ENCODE measurements at places on chromosomes 3 and 15. TPM values are rescaled to one million over a fixed set of nuclear protein-coding genes. Genes with fewer than 3 reads are reported as not detected.

Gene NLGN1
- total RNA-seq = not detected

Gene LTK
- total RNA-seq = 0.30 TPM

Gene STRC
- total RNA-seq = 0.70 TPM

Gene CHRNA3
- not detected for total RNA-seq

Gene SELENOT
- total RNA-seq = 98.5 TPM

Gene CAND2
- 0.09 TPM for total RNA-seq

Gene ACAN
- not detected for total RNA-seq

Gene FAM227B
- total RNA-seq = 3.3 TPM

Gene GOLGA8Q
- total RNA-seq = 6.2 TPM

Gene HTR3E
- total RNA-seq = not detected

Gene SAMMSON
- not detected for total RNA-seq

Gene LRRC2
- 0.07 TPM for total RNA-seq

Gene GPR149
- total RNA-seq = not detected

Gene MAGEL2
- not detected for total RNA-seq

Gene NEK11
- total RNA-seq = 1.3 TPM

Gene C3orf22
- total RNA-seq = not detected

Gene AMT
- 3.2 TPM for total RNA-seq

- peak; percentile 79 for DNase-seq
These were observed 817 bp downstream of the CLK3 start for GRCh38 chr15:74616366-74616939.

GRCh38 chr3:48408823-48409281 is 21.0 kb downstream of the PLXNB1 start:
- peak; percentile 40 for DNase-seq

- no peak for DNase-seq
These were observed 82.4 kb downstream of the P3H2 start for GRCh38 chr3:190038050-190038933.

DNA sequence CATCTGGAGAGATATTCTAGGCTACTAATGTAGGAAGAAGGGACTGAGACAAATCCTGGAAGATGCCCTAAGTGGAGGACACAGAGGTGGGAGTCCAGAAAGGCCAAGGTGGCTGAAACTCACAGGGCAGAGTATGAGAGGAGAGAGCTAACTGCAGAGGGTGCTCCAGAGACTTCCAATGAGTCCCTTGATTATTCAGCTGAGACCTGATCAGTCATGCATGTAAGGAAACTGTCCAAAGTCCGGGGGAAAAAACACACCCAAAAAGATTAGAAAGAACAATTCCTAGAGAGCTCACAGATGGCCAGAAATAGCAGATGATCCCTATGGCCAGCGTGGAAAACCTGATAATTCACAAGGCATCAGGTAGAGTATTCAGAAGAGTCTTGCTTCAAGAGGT is 18.7 kb upstream of the FOXP1 start:
- no peak for DNase-seq

DNA sequence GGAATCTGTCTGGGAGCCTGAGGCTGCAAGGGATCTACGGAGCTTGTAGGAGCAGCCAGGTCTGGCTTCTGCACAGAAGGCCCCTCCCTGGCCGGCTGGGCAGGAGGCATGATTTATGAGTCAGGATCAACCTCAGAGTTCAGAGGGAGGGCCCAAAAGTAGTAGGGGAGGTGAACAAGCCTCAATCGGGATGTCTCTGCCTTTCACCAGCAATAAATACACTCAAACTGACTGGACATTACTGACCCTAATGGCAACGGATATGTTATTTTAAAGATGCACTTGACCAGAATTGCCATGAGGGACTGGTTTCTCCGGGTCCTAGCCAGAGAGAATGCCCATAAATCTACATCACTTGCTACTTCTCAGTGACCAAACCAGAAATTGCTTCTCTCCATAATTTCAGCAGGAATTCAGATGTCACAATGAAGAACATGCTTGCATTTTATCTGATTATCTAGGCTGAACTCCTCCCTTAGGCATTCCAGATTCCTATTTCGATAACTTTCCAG is 109.6 kb upstream of the LMOD3 start:
- DNase-seq = no peak

- DNase-seq = no peak
These were observed 263.8 kb upstream of the UBE2E2 start for GRCh38 chr3:22939349-22939748.

GRCh38 chr3:8712045-8712907 is 21.3 kb upstream of the CAV3 start:
- DNase-seq = no peak

GRCh38 chr3:72176537-72177041 is 391.6 kb upstream of the PROK2 start:
- no peak for DNase-seq

- DNase-seq = no peak
These were observed 309.2 kb downstream of the NSUN3 start for GRCh38 chr3:94372026-94372425.

DNA sequence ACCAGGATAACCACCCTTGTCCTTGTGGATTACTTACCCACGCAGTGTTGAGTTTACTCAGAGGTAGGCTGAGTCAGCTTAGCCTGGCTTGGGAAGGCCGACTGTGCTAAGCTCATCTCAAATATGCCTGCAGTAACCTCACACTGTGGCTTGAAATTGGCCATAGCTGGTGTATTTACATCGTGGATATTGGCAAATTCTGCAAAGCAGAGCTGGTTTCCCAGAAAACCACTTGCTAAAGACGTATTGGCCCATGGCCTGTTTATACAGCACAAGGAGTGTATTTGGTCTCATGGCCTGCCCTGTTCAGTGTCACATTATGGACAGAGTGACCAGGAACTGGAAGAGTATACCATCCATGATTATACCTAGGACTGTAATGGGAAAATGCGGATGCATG is 170.5 kb upstream of the UBE3A start:
- no peak for DNase-seq

DNA sequence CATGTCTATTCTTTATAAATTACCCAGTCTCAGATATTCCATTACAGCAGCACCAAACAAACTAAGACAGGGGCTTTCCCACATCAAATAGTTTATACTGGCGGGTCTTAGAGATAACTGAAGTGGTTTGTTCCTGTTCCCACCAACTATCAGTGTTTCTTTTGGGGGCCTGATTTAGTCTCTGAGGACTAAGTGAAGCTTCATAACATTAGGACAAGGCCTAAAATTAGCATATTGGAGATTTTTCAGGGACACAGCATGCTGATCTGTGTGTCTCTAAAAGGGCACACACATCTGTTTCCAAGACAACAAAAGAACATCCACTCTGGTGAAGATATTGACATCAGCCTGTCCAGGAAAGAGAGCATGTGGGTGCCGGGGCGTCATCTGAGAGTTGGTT is 72.6 kb upstream of the SEMA6D start:
- no peak for DNase-seq

- DNase-seq = no peak
These were observed 90.8 kb downstream of the PGPEP1L start for GRCh38 chr15:98916826-98917225.

DNA sequence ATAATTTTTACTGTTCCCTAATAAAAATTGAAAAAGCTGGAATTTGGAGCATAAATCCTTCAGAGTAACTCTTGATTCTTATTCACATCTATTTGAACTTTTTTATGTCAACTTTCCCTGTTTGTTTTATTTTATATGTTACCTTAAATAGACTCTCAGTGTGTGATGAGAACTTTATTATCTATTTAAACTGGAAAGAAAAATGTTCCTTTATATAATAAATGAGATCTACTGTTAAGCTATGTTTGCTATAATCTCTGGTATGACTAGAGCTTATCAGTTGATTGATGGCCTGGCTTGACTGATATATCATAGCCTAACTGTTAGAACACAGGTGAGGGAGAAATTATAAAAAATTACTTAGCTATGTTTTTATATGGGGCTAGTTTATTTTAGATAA is 330.6 kb upstream of the EPHA6 start:
- DNase-seq = no peak

DNA sequence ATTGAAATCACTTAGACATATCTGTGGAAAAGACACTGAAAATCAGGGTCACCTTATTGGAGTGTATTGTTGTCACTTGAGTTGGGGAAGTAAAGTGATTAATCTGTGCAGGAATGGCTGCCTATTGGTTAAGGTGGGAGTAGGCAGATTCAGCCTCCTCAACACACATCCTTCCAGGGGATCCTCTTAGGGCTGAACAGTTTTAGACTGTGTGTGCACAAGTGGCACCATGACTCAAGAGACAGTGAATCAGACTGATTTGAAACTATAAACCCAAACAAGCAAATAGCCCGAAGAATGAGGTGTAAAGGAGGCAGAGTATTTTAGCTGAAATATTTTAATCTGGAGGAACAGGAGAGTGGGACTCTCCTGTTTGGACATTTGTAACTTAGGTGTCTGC is 4.9 kb downstream of the ABHD17C start:
- no peak for DNase-seq

- DNase-seq = no peak
These were observed 621.3 kb upstream of the EPHA6 start for GRCh38 chr3:96192966-96193550.

- no peak for DNase-seq
These were observed 201.2 kb downstream of the FAM43A start for GRCh38 chr3:194886836-194887235.

- no peak for DNase-seq
These were observed 12.9 kb upstream of the DCBLD2 start for GRCh38 chr3:98914210-98915080.

DNA sequence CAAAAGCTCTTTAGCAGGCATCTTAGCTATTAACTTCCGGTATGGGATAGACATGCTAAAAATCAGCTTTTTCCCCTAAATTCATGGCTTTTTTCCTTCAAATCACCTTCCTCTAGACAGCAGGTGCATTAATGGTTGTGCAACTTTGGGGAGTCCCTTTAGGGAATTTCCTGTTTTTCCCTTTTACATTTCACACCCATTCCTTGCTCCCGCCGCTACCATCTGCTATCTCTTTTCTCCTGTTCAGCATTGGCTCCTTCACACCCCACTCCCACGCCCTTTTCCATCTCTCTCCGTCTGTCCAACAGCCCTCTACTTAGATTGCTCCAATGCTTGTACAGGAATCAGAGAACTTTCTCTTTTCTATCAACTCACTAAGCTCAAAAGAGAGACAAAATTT is 43.4 kb downstream of the FEZF2 start:
- DNase-seq = no peak

- no peak for DNase-seq
These were observed 413.5 kb upstream of the C2CD4B start for GRCh38 chr15:62578546-62578945.

DNA sequence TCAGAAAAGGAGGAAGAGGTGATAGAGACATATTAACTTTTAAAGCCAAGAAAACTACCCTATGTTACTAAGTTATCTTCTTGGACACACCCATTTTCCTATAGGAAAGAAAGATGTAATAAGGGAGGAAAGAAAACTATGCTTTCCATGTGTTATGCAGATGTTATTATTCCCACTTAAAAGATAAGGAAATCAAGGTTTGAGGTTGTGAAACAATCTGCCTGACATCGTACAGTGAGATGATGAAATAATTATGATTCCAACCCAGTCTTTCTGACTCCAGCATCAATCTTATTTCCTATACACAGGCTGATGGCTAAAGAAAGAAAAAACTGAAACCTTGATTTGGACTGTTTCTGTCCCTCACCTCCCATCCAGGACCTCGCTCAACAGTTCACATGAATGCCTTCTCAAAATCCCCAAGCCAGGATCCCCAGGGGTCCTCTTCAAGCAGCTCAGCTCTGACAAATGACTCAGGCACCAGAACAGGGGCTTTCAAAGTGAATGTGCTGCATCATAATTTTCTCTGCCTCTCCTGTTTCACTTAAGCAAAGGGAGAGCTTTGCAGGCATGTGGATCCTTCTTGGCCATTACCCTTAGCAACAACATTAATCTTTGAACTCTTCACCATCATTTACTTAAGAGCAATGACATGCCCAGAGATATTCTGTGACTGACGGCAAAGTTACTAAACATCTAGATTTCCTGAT is 12.4 kb upstream of the EID1 start:
- no peak for DNase-seq

GRCh38 chr15:35246451-35246850 is 161.4 kb upstream of the NANOGP8 start:
- no peak for DNase-seq

GRCh38 chr15:69118089-69118488 is 42.3 kb upstream of the GLCE start:
- DNase-seq = no peak

- no peak for DNase-seq
These were observed 43.4 kb downstream of the FAM174B start for GRCh38 chr15:92611995-92612745.

DNA sequence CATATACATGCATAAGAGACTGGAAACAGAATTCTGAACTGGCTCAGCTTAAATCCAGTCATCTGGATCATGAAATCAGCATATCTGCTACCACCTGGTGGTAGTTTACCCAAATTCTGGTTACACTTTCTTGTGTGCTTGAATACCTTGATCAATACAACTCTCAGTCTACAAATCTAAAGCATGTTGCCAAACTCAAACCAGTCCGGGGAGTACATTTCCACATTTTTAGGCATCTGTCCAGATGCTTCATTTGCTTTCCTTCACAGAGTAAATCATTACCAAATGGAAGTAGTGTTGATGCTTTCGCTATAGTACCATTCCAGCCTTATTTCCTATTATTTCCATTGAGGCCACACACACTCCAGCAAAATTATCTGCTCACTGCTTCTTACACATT is 126.4 kb downstream of the P2RY1 start:
- no peak for DNase-seq

GRCh38 chr3:60399861-60400845 is 851.1 kb downstream of the FHIT start:
- no peak for DNase-seq

DNA sequence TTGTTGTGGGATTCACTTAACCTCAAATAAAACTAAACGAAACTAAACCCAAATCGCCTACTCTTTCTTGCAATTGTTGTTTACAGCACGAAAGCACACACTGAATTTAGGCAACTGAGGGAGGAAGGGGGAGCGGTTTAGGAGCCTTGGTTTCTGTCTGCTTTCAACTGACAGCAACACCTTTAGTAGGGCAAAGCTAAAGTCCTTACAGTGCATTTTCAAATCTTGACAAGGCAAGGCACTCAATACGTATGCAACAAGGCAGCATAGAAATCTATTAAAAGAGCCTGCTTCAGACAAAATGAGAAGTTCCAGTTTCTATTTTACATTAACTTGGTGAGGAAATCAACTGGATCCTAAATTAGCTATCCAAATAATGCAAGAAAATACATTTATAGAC is 174.6 kb downstream of the CHST2 start:
- DNase-seq = no peak

All from activated CD8-positive, alpha-beta memory T cell treated with anti-CD3 and anti-CD28 coated beads, Interleukin-2, amount 10 ng/mL, durations not matched to agents 7 days and 5 days (primary cell).